ENCODE measurements at places on chromosomes 1 and 21.

GRCh38 chr1:104238991-104239390, 489.3 kb downstream of the AMY1C start:
- no peak for DNase-seq

DNA sequence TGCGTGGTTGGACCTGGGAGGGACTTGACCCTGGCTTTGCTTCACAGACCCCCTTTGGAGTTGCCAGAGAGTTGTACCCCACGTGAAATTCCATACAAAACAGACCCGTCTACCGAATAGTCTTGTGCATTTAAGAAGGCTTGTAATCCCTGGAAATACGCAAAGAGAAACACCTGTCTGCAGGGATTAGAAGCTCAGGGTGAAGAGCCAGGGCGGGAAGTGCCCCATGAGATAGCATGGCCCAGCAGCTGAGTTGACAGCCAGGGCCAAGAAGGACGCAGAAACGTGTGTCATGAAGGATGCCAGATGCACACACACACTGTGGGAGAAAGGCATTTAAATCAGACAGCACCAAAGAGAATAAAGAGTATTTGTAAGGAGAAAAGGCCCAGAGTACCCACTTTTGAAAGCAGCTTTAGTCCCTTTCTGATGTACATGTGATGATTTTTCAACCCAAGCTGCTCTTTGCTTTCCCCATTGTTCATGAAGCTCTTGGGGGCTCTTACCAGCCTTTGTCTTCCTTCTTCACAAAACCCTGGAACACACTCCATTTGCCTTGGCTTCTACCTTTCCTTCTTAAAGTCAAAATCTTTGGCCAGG, 46.6 kb downstream of the PCP4 start:
- DNase-seq: peak; percentile 78

DNA sequence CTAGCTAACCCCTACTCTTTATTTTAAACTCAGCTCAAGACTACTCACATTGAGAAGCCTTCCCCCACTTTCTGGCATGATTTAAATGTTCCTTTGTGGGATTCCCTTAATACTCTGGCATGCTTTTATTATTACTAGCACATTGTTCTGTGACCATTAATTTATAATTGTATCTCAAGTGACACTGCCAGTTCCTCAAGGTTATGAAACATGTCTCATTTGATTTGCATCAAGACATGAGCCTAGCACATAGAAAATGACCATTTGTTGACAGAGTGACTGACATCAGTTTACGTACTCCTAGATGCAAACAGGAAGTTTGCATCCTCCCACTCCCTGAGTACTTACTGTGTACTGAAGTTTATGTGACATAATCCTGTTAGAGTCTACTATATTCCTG, 15.2 kb downstream of the RGS4 start:
- DNase-seq: no peak

DNA sequence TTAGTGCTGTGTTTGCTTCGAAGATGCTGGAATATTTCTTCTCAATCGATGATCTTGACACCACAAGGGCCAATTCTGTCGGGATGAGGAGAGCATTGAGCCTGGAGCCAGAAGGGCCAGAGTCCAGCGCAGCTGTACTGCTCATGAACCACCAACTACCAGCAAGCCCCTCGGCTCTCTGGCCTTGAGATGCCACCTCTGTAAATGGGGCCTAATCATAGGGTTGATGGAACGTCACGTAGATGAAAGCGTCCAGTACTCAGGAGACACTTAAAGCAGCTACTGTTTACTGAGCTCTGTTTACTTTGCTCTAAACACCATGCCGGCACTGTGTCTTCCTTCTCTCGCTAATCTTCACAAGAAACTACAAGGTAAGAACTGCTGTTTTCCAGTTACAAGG, 26.3 kb downstream of the CCDC185 start:
- DNase-seq: no peak

Data from SJCRH30 (cell line).